ENCODE measurements at places on chromosomes 4 and X.

GRCh38 chr4:101366331-101366730 is 19.0 kb upstream of the PPP3CA start:
- no peak for DNase-seq

- no peak for DNase-seq
Measured at GRCh38 chr4:138773321-138773720, 242.3 kb upstream of the NOCT start.

GRCh38 chr4:45550766-45551366 is 573.0 kb downstream of the GABRG1 start:
- no peak for DNase-seq

DNA sequence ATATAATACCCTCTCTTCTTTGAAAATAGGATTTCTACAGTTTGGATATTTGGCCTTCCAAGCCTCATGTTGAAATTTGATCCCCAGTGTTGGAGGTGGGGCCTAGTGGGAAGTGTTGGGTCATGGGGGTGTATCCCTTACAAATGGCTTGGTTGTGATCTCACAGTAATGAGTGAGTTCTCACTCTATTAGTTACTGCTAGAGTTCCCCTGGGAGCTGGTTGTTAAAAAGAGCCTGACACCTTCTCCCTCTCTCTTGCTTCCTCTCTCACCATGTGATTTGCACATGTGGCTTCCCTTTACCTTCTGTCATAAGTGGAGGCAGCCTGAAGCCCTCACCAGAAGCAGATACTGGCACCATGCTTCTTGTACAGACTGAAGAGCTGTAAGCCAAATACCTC is 73.9 kb downstream of the HDAC8 start:
- no peak for DNase-seq

DNA sequence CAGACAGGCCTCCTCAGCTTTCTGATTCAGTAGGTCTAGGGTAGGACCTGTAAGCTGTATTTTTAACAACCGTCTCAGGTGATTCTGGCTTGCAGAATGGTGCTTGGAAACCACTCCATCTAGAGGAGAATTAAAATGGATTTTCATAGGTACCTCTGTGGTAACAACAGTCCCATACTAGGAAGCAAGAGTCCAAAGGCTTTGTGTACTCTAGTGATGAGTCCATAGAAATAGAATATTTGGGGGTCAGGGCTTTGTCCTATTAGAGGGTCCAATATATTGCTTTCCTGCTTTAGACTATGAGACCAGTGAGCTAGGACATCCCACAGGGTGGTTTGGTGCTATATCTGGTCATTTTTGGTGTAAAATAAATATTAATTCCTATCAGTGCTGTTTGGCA is 242.0 kb downstream of the SCFD2 start:
- DNase-seq, result no peak

- DNase-seq, result no peak
Measured at GRCh38 chr4:102478186-102478585, 23.0 kb upstream of the NFKB1 start.

- DNase-seq, result no peak
Measured at GRCh38 chrX:24282381-24283126, 31.3 kb downstream of the SUPT20HL2 start.

DNA sequence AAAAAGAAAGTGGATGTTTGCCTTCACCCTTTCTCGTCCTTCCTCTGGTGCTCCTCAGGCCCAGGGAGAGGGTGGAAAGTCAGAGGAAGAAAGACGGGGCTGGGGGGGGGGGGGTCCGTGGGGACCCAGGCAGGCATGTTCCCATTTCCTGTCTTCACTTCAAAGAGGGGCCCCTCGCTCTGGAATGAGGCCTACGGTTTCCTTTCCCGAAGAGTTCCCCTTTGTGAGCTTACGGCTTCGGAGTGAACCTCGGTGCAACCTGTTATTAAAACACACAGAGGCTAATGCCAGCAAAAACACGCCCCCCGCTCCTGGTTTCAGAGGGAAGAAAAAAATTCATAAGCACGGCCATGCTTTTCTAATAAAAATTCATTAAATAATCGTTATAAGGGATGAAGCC is 40.1 kb downstream of the SHOX start:
- DNase-seq, result no peak

Data from stimulated activated CD8-positive, alpha-beta memory T cell treated with anti-CD3 and anti-CD28 coated beads, Interleukin-15, amount 100 ng/mL, for 24 hours (primary cell).